ENCODE measurements at places on chromosomes 6 and 20.

GRCh38 chr6:41463062-41463930 lies 82.9 kb upstream of the FOXP4 start:
- DNase-seq, result peak; percentile 27

GRCh38 chr6:24963339-24963738 lies 27.6 kb upstream of the RIPOR2 start:
- no peak for DNase-seq

GRCh38 chr6:113750151-113750855 lies 106.8 kb upstream of the MARCKS start:
- DNase-seq, result no peak

- no peak for DNase-seq
These were observed 14.3 kb upstream of the PIM1 start for GRCh38 chr6:37155394-37156312.

DNA sequence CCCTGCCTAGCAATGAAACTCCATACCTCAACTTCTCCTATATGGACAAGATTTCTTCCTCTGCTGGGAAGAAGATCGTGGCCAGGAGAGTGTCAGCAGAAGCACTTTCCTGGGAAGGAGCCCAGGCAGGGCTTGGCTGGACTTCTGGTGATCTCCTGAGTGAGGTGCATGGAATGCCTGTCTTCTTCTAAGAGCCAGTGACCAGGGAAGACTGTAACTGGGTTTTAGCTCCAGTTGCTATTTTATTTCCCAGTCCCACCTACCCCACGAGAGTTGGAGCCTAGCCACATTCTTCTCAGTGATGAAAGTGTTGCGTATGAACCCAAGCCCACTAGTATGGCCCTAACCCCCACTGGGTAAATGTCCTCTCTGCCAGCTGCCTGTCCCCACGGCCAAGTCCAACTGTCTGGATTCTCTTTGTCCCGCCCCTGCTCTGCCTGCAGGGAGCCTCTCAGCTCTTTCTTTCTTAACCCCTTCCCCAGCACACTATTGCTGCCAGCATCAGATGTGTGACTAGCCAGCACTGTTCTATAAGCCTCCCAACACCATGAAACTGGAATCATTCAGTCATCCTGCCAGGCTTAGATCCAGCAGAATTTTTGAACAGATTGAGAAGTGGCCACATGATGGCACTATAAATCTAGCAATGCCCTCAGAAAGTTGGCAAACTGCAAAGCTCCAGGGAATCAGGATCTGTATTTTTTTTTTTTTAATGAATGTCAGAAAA lies 69.8 kb upstream of the FAM184A start:
- peak; percentile 62 for DNase-seq

DNA sequence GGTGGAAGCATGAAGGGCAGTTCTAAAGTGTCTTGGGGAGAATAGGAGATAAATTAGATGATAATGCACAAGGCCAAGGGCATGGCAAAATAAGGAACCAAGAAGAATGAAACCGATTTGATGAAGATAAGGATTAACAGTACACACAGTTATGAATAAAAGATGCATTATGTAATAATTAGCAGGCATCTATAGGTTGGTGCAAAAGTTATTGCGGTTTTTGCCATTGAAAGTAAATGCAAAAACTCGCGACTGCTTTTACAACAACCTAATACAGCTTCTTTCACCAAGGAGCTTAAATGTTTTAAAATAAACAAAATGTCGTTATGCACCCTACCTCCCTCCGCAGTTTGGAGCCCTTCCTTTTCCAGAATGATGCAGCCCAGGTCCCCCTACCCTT lies 29.0 kb downstream of the MAS1 start:
- DNase-seq, result no peak

GRCh38 chr6:167973148-167973885 lies 24.2 kb upstream of the KIF25 start:
- no peak for DNase-seq

GRCh38 chr6:145428706-145429105 lies 306.6 kb downstream of the EPM2A start:
- DNase-seq, result no peak

- peak; percentile 54 for DNase-seq
These were observed 67.0 kb upstream of the TNFAIP3 start for GRCh38 chr6:137799950-137800568.

GRCh38 chr6:87724983-87725811 lies 23.2 kb upstream of the AKIRIN2 start:
- DNase-seq, result no peak

GRCh38 chr20:16262594-16262993 lies 310.7 kb downstream of the KIF16B start:
- DNase-seq, result no peak

- no peak for DNase-seq
These were observed 10.7 kb downstream of the ZNF165 start for GRCh38 chr6:28090917-28091586.

GRCh38 chr6:142637624-142638351 lies 307.2 kb downstream of the HIVEP2 start:
- no peak for DNase-seq

DNA sequence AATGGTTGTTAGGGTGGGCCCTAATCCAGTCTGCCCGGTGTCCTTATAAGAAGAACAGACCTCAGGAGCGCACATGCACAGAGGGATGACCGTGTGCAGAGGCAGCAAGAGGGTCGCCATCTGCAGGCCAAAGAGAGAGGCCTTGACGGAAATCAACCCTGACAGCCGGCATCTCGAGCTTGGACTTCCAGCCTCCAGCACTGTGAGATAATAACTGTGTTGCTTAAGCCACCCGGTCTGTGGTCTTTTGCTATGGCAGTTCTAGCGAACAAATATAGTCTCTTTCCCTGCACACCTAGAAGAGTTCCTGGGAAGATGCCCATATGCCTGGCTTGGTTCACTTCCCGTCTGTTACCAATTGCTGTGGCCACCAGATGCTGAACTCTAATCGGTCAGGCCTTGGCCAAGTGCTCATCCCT lies 35.3 kb upstream of the PTGIS start:
- no peak for DNase-seq

DNA sequence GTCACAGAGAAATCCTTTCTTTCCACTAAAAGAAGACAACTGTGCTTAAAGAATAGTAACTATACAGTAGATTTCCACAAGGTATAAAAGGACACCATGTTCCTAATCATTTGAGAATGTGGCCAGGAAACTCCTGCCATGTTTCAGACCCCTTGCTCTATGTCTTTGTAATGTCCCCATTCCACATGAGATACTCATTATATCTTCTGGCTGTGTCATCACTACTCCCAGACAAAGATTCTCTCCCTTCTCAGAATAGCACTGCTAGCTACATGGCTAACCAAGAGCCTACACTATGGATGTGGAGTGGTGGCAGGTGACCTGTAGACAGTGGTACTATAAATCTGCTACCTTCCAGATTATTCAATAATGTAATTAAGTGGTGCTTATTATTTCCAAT lies 218.1 kb upstream of the MCHR2 start:
- no peak for DNase-seq

DNA sequence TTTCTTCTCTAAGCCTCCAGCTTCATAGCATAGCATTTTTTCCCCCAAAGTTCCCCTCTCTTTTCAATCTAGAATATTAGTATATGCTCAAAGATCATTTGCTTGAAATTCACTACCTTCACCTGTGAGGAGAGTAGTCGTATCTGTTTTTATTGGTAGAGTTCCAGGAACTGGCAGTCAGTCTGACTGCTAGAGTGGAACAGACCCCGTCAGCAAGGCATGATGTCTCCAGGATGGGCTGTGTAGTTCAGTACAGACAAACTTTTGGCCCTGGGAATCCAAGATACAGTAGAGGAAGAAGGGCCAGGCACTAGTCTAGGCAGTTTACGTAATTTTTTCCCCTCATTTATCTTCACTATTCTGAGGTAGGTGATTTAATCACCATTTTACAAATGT lies 29.1 kb downstream of the RALY start:
- no peak for DNase-seq

DNA sequence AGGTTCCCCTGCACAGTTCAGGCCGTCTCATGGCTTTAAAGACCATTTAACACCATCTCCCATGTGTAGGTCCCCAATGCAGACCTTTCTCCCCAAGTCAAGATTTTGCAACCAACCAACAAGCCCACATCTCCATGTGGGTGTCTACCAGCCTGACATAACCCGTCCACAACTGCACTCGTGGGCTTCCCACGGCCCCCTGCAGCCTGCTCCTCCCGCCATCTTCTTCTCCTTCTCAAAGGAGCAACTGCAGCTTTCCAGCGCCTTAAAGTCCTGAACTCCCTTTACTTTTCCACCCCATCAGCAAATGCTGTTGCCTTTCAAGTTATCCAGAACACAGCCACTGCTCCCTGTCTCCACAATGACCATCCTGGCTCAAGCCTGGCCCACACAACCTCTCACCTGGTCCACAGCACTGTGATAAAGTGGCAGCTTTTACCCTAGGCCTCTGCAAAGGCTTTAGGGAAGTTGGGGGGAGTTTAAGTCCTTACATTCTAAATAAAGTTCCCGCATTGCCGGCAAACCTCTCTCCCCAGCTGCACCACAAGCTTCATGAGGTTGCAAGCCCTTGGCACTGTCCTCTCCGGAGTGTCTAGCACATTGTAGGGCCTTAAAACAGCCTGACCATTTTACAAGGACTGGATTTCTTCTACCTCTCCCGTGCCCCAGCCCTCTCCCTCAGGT lies 140.5 kb downstream of the PREX1 start:
- no peak for DNase-seq

Measured in HCT116 (cell line).